Naive B cell (primary cell): ENCODE measurements at places on chromosomes 7 and 10. TPM values are rescaled to one million over a fixed set of nuclear protein-coding genes. Genes with fewer than 3 reads are reported as not detected.

GRCh38 chr7:23494009-23494408 lies 23.7 kb upstream of the IGF2BP3 start:
- no peak for DNase-seq

- DNase-seq, result no peak
Measured at GRCh38 chr10:42974693-42975002, 102.2 kb upstream of the RET start.

The HMX3 gene
- not detected for polyA plus RNA-seq

The SVOPL gene
- polyA plus RNA-seq, result not detected

DNA sequence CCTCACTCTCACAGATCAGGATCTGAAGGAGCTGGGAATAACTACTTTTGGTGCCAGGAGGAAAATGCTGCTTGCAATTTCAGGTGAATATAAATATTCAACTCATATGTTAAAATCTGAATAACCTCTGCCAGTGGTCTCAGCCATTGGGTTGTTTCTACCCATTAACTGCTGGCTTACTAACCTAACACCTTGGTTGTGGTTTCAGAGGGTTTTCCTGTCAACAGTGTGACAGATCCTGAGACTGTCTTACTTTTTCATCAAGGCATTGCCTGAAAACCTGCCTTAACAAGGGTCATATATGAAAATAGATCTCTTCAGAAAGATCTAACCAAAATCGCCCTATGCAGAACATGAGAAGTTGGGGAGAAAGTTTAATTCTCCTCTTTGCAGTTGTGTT lies 307.7 kb downstream of the BICC1 start:
- no peak for DNase-seq

DNA sequence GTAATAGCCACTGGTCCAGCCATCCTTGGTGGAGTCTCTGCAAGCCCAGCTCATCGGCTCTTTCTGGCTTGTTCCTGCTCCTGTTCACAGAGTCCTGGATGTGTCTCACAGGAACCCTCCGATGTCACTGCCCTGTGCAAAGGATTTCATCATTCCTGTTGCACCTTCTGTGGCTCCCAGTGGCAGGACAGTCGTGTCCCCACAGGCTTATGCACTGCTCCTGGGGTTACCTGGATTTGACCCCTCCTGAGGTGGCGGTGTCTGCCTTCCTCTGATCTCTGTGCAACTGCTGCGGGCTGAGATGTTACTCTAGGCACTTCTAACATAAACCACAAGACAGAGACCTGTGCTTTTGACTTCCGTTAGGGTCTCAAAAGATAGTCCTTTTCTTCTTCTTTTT lies 30.6 kb downstream of the APBB1IP start:
- DNase-seq, result no peak

The OPN4 gene
- polyA plus RNA-seq, result not detected

GRCh38 chr10:22570234-22570633 lies 144.1 kb downstream of the PIP4K2A start:
- DNase-seq, result no peak

DNA sequence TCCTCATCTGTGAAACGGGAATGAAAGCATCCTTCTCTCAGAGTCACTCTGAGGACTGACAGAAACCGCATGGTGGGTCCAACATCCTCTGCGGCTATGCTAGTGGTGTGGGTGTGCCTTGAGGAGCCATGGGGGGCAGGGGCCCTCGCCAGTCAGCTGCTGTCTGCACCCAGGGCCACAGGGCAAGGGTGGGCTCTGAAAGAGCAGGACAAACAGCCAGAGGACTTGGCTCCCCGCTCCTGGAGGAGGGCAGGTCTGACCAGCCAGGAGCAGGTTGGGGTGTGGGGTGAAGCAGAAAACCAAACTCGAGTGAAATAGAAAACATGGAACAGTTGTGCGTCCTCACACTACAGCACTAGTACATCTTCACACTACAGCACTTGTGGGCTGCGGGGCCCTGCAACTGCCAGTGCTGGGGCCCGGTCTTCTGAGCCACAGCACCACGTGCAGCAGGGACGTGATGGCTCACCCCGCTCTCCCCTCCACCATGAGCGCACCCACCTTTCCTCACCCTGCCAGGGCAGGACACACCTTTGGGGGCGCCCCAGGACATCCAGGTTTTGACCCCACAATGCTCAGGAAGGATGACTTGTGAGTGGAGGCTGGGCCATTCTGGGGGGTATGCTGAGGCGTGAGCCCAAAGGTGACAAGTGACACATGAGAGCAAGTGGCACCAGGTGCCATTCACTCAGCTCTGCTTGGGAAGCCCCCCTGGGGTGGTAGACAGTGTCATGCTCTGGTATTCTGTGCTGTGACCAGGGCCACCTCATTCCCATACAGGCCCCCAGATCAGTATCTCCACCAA lies 96.1 kb upstream of the RET start:
- DNase-seq, result no peak

- DNase-seq, result no peak
Measured at GRCh38 chr7:117654780-117655179, 175.0 kb downstream of the CFTR start.

The CD36 gene
- polyA plus RNA-seq, result 0.80 TPM

DNA sequence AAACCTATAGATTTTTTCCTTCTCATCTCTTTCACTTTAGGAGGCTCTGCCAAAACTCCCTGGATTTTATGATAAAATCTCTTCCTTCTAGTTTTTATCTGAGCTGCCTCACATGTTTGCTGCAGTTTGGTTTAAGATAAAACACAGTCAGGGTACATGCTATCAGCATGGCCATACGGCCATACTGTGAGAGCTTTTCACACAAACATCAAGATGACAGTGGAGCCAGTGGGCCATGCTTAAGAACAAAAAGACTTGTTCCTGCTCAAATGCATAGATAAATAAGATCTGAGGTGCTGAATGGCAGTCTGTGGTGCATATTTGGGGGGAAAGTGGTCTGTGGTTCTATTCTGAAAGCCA lies 91.0 kb downstream of the ELMO1 start:
- no peak for DNase-seq

The POU6F2 gene
- polyA plus RNA-seq, result not detected

The LRRTM3 gene
- polyA plus RNA-seq, result not detected

DNA sequence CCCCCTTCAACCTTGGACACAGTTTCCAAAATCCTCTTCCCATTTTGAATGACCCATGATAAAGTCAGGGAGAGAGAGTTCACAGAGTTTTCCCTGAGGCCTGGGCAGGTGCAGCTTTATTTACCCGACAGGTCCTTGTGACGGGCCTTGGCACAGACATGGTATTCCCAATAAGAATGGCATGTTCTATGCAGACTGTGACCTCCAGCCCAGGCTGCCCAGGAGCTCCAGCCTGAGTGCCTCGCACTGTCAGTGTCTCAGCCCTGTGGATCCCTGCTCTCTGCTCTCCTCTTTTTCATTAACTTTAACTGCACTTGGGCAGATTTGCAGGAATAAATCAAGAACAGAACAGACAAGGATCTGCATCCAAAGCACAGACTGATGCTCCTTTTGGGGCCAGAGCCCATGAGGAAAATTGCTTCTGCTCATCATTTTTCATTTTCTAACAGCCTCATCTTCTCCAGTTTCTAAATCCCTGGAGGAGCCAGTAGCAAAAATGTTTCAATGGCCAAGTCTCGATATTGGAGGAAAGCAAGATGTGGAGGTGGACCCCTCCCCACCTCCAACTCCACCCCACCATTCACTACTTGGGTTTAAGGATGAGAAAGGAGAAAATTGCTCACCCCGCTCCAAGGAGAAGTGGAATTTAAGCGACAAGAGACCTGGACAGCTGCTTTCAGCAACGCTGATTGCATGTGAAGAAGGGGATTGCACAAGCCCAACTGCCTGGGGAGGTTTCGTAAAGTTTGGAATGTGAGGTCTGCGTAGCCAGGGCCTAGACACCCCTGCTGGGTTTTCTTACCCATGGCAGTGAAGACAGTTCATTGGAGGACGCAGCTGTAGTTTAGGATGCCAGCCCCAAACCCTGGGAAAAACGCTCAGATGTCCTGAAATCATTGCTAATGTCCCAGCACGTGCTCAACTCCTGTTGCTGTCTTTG lies 225.9 kb downstream of the WDR11 start:
- no peak for DNase-seq

GRCh38 chr10:93299195-93299594 lies 182.9 kb downstream of the MYOF start:
- DNase-seq, result no peak

The CRYGN gene
- not detected for polyA plus RNA-seq

The TEX47 gene
- not detected for polyA plus RNA-seq

- no peak for DNase-seq
Measured at GRCh38 chr7:101420436-101420835, 57.8 kb downstream of the COL26A1 start.

DNA sequence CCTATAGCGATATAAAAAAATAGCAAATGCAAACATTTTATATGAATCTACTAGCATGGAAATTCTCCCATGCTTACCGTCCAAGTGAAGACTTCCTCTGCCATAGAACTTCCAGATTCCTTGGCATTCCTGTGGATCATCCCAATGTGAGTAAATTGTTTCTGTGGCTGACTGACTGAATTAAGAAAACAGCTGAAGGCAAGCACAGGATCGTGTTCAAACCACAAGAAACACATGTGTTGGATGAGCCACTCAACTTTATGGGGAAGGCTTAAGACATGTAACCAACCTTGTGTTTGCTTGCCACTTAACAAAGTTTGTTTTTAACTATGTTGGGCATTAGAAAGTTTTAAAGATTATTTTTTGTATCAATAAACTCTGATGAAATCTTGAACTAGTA lies 2.6 kb upstream of the MYPN start:
- no peak for DNase-seq

DNA sequence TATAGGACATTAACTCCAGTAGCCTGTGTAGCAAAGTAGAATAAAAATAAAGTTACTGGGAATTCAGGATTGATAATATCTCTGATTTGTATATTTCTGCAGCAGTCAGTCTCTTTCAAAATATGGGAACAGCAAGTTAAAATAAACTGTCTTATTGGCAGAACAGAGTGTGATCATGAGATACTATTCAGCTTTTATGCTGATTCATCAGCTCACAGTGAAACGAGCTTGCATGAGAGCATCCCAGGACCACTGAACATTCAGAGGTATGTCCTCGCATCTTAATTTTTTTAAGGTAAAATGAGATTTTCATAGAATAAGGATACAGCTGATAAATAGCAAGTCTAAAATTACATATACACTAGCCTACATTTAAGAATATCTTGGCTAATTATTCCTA lies 282.5 kb upstream of the MYO3A start:
- no peak for DNase-seq

- DNase-seq, result no peak
Measured at GRCh38 chr10:102517553-102517952, 13.8 kb downstream of the SUFU start.
